ENCODE measurements at places on chromosomes 16 and 17.

DNA sequence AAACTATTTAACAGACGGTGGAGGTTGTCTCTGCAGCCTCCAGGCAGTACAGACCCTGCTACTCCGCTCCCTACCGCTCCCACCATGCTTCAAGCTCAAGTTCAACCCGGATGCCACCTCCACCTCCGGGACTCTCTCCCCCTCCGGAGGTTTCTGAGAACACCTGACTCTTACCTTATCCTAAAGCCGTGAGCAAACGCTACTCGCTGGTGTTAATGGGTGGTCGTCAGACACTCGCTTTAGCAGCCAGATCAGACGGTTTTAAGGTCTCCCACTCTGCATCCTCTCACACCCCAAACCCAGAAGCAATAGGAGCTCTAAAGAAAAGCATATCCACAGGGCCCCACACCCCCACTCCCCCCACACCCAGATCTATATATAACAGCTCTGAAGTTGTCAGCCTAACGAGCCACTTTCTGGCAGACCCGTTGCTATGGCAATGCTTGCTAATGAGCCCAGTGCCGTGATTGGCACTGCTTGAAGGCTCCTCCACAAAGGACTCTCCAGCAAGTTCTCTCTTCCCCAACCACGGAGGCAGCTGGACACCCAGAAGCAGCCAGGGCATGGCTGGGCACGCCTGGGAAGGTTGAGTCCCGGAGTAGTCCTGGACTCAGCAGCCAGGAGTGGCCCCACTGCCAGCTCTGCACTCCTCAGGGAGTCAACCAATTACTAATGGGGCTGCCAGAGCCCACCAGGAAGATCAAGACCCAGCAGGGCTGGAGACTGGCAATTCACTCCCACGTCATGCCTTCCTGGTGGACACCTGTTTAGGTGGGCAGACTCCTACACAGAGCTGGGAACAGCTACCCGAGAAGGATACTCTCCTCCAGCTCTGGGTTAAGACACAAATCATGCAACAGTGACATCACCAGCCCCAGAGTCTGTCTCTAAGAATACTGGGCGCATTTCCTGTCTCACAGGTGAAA lies 121.2 kb upstream of the RCVRN start:
- DNase-seq: no peak
- peaks cover 14% of the 10 kb centered on the region for H3K27me3 ChIP-seq
- H3K4me1 ChIP-seq: no peaks in the 10 kb centered on the region
- H3K36me3 ChIP-seq: no peaks in the 10 kb centered on the region

GRCh38 chr17:32777436-32777835 lies 99.5 kb downstream of the MYO1D start:
- no peaks in the 10 kb centered on the region for H3K27me3 ChIP-seq
- DNase-seq: no peak
- H3K4me3 ChIP-seq: no peak overlapping the region
- H3K36me3 ChIP-seq: no peaks in the 10 kb centered on the region

GRCh38 chr17:82402865-82403264 lies 15.3 kb upstream of the HEXD start:
- no peaks in the 10 kb centered on the region for H3K36me3 ChIP-seq
- no peaks in the 10 kb centered on the region for H3K27me3 ChIP-seq
- H3K27ac ChIP-seq: peak overlapping the region; percentile 88
- H3K4me1 ChIP-seq: peaks cover 34% of the 10 kb centered on the region
- H3K4me3 ChIP-seq: no peak overlapping the region
- DNase-seq: peak; percentile 91

DNA sequence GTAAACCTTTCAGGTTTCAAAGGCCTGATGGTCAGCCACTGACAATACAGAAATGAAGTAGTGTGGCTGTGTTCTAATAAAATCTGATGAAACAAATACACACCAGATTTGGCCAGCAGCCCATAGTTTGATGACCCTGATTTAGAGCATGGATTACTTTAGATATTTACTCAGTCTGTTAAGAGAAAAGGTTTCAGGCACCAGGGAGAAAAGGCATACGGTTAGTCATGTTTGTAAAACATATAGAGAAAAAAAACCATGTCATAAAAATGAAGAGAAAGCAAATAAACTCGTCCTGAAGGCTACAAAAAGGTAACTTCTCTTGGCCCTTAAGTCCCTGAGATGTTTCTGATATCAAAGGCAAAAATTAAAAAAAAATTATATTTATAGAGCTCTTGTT lies 112.1 kb downstream of the ADAMTS18 start:
- no peak overlapping the region for H3K27ac ChIP-seq
- no peaks in the 10 kb centered on the region for H3K4me1 ChIP-seq
- H3K27me3 ChIP-seq: no peaks in the 10 kb centered on the region
- H3K4me3 ChIP-seq: no peak overlapping the region
- H3K36me3 ChIP-seq: no peaks in the 10 kb centered on the region

GRCh38 chr17:14950216-14950615 lies 314.9 kb downstream of the PMP22 start:
- no peaks in the 10 kb centered on the region for H3K4me1 ChIP-seq
- H3K36me3 ChIP-seq: no peaks in the 10 kb centered on the region
- no peak for DNase-seq
- H3K4me3 ChIP-seq: no peak overlapping the region
- H3K27ac ChIP-seq: no peak overlapping the region
- no peaks in the 10 kb centered on the region for H3K27me3 ChIP-seq

- H3K27me3 ChIP-seq: 0 out of 2 replicates have a peak, but pooled peaks cover 6% of the 10 kb centered on the region
- H3K4me3 ChIP-seq: peak overlapping the region; percentile 65
- DNase-seq: peak; percentile 83
Measured at GRCh38 chr17:44774271-44775135, 15.7 kb downstream of the ADAM11 start.

DNA sequence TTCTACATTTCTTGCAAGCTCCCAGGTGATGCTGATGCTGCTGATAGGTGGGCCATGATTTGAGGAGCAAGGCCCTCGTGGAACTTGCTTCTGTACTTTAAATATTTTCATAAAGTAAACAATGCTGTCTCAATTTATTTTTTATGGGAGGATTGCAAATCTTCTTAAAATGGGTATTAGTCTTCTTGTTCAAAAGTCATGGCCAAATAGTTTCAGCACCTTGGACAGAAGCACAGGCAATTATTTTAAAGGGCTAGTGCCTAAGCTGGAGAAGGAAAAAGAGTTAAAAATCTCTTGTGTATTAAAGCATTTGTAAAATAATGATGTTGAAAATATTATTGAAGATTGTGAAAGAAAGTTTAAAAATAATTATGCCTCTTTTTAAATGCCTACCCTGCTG lies 50.5 kb downstream of the GPR139 start:
- H3K36me3 ChIP-seq: no peaks in the 10 kb centered on the region
- DNase-seq: peak; percentile 27
- no peaks in the 10 kb centered on the region for H3K4me1 ChIP-seq
- H3K27ac ChIP-seq: no peak overlapping the region
- H3K27me3 ChIP-seq: no peaks in the 10 kb centered on the region

GRCh38 chr16:52535076-52535475 lies 11.9 kb downstream of the TOX3 start:
- no peak overlapping the region for H3K4me3 ChIP-seq
- no peak overlapping the region for H3K27ac ChIP-seq
- H3K4me1 ChIP-seq: no peaks in the 10 kb centered on the region
- H3K36me3 ChIP-seq: no peaks in the 10 kb centered on the region
- H3K27me3 ChIP-seq: no peaks in the 10 kb centered on the region

DNA sequence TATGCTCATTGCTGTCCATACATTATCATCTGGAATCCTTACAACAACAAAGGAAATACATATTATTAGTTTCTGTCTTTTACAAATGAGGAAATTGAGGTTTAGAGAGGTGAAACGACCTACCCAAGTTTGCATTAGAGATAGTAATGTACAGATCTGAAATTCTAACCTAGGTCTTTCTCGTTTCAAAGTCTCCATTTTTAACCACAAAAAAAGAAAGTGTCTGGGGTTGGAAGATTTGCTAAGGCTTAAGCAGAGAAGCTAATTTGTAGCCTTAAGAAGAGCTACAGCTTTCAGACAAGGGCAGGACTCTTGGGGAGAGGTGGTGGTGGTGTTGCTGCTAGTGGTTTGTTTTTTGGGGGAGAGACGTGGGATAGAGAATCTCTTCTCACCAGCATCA lies 19.2 kb downstream of the CIITA start:
- H3K4me3 ChIP-seq: no peak overlapping the region
- 0 out of 2 replicates have a peak, but pooled peaks cover 3% of the 10 kb centered on the region for H3K36me3 ChIP-seq
- DNase-seq: no peak
- H3K4me1 ChIP-seq: no peaks in the 10 kb centered on the region
- H3K27me3 ChIP-seq: no peaks in the 10 kb centered on the region

GRCh38 chr17:77436058-77436442 lies 295.3 kb downstream of the SEC14L1 start:
- no peaks in the 10 kb centered on the region for H3K36me3 ChIP-seq
- peaks cover 31% of the 10 kb centered on the region for H3K4me1 ChIP-seq
- H3K4me3 ChIP-seq: no peak overlapping the region
- DNase-seq: no peak
- H3K27me3 ChIP-seq: no peaks in the 10 kb centered on the region

GRCh38 chr16:85380905-85381737 lies 232.0 kb upstream of the GSE1 start:
- no peak for DNase-seq
- peaks cover 51% of the 10 kb centered on the region for H3K27me3 ChIP-seq
- no peaks in the 10 kb centered on the region for H3K4me1 ChIP-seq
- no peak overlapping the region for H3K4me3 ChIP-seq

- DNase-seq: no peak
- H3K4me1 ChIP-seq: no peaks in the 10 kb centered on the region
- no peak overlapping the region for H3K27ac ChIP-seq
- no peaks in the 10 kb centered on the region for H3K27me3 ChIP-seq
Measured at GRCh38 chr16:27500801-27501200, 48.9 kb downstream of the GTF3C1 start.

GRCh38 chr17:17305281-17305801 lies 2.2 kb downstream of the NT5M start:
- no peaks in the 10 kb centered on the region for H3K27me3 ChIP-seq
- H3K36me3 ChIP-seq: no peaks in the 10 kb centered on the region
- H3K27ac ChIP-seq: peak overlapping the region; percentile 84
- peak; percentile 92 for DNase-seq
- H3K4me3 ChIP-seq: peak overlapping the region; percentile 72

- no peaks in the 10 kb centered on the region for H3K27me3 ChIP-seq
- peaks cover 15% of the 10 kb centered on the region for H3K4me1 ChIP-seq
- no peak for DNase-seq
- no peaks in the 10 kb centered on the region for H3K36me3 ChIP-seq
Measured at GRCh38 chr17:4951486-4951885, 567 bp downstream of the ENO3 start.

DNA sequence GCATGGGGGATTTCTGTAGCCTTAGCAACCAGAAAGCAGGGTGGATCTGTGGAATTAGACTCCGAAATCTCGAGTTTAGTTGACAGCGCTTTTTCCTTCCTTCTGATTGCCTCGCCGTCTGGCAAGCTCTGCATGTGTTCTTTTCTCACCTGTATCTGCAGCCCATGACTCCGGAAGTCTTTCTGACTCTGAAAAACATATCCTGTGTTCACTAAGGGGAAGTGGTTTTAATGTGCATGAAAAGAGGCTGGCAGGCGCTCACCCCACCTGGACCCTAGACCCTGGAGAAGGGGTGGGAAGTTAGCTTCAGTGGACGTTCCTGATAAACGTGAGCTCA lies 158.5 kb downstream of the RPTOR start:
- no peak for DNase-seq
- H3K27me3 ChIP-seq: no peaks in the 10 kb centered on the region
- H3K27ac ChIP-seq: no peak overlapping the region
- no peak overlapping the region for H3K4me3 ChIP-seq
- no peaks in the 10 kb centered on the region for H3K4me1 ChIP-seq

DNA sequence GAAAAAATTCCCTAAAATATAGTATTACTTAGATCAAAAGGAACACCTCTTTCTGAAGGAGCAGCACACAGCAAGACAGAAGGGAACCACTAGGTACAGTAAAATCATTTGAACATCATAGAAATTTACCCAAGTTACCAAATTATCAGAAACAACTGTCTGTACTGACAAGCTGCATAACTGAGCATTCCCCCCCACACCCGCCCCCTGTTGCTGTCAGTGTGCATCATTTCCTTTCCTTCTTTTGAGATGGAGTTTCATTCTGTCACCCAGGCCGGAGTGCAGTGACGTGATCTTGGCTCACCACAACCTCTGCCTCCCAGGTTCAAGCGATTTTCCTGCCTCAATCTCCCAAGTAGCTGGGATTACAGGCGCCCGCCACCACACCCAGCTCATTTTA lies 120.7 kb downstream of the TRIM37 start:
- H3K27ac ChIP-seq: no peak overlapping the region
- no peaks in the 10 kb centered on the region for H3K27me3 ChIP-seq
- no peaks in the 10 kb centered on the region for H3K36me3 ChIP-seq
- H3K4me1 ChIP-seq: no peaks in the 10 kb centered on the region
- no peak overlapping the region for H3K4me3 ChIP-seq

- H3K4me3 ChIP-seq: no peak overlapping the region
- no peak overlapping the region for H3K27ac ChIP-seq
- no peaks in the 10 kb centered on the region for H3K36me3 ChIP-seq
- no peaks in the 10 kb centered on the region for H3K4me1 ChIP-seq
- H3K27me3 ChIP-seq: no peaks in the 10 kb centered on the region
Measured at GRCh38 chr17:13202835-13203234, 185.0 kb upstream of the ELAC2 start.

DNA sequence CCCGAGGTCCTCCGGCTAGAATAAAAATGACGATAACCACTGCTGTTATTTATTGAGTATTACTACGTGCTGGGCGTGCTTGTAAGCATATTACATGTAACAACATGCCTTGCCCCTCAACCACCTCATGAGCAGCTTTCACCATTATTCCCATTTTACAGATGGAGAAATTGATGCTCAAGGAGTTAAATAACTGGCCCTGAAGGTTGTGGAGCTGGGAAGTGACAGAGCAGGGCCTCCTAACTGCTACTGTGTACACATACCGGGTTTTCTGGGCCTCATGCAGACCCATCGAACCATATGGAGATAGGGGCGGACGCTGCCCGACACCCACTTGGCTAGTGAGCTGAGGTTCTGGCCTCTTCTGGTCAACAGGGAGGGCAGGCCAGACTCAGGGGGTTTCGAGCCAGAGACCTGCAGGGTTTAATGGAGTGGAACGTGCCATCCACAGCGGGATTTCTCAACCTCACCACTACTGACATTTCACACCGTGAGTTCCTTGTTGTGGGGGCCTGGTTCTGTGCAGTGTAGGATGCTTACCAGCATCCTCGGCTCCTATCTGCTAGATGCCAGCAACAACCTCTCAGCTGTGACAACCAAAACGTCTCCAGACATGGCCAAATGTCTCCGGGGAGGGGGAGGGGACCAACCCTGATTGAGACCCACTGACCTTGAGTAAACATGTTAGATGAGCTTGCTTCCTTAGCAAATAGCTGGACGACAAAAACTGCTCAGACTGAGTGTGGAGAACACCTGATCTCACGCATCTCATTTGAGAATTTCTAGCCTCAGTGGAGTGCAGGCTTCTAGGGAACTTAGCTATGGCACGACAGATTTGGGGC lies 432.0 kb downstream of the SLC39A11 start:
- no peaks in the 10 kb centered on the region for H3K27me3 ChIP-seq
- H3K4me3 ChIP-seq: no peak overlapping the region
- H3K36me3 ChIP-seq: no peaks in the 10 kb centered on the region
- no peaks in the 10 kb centered on the region for H3K4me1 ChIP-seq

- no peak overlapping the region for H3K4me3 ChIP-seq
- H3K4me1 ChIP-seq: no peaks in the 10 kb centered on the region
- no peaks in the 10 kb centered on the region for H3K27me3 ChIP-seq
- H3K36me3 ChIP-seq: no peaks in the 10 kb centered on the region
- no peak for DNase-seq
Measured at GRCh38 chr16:31708348-31708747, 165.3 kb upstream of the ZNF267 start.
